ENCODE measurements at places on chromosomes 12 and 14.

DNA sequence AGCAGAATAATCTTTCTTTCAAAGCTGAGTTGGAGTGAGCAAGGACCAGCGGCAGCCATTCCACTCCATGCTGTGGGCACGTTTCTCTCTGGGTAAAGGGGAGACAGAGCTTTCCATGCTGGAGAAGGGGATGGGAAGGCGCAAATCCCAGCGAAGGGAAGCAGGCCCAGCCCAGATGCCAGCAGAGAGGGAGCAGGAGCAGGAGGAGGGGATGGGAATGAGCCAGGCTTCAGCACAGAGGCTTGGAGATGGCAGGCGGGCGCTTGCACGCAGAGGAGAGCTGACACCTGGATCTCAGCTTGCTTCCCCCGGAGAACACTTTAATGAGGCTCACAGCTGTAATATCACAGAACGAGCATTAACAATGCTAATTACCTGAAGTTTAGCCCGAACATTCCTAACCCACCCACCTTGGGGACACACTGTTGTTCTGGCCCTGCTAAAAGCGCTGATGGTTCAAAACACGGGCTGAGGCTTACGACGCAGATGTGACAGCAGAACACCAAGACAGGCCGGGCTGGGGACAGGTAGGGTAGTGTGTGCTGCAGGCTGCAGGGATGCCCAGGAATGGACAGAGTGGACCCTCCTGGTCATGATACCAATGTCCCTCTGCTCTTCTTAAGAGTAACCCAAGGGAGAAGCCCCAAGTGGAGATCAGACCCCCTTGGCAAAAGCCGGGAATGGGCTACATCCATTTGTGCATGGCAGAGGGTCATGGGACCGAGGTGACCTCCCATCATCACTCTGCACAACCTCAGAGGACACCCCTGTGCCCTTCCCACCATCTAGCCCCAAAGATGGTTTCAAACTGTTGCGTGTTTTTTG is 288.6 kb downstream of the DPF3 start:
- DNase-seq = no peak

GRCh38 chr12:104189915-104190555 is 25.5 kb upstream of the TXNRD1 start:
- DNase-seq = no peak

DNA sequence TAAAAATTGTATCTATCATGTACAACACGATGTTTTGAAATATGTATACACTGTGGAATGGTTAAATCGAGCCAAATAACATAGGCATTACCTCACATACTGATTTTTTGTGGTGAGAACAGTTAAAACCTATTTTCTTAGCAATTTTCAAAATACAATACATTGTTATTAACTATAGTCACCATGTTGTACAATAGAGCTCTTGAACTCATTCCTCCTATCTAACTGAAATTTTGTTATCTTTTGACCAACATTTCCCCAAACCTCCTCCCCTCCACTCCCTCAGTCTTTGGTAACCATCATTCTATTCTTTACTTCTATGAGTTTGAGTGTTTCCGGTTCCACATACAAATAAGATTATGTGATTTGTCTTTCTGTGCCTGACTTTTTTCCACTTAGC is 6.8 kb upstream of the SLC38A2 start:
- DNase-seq = no peak

DNA sequence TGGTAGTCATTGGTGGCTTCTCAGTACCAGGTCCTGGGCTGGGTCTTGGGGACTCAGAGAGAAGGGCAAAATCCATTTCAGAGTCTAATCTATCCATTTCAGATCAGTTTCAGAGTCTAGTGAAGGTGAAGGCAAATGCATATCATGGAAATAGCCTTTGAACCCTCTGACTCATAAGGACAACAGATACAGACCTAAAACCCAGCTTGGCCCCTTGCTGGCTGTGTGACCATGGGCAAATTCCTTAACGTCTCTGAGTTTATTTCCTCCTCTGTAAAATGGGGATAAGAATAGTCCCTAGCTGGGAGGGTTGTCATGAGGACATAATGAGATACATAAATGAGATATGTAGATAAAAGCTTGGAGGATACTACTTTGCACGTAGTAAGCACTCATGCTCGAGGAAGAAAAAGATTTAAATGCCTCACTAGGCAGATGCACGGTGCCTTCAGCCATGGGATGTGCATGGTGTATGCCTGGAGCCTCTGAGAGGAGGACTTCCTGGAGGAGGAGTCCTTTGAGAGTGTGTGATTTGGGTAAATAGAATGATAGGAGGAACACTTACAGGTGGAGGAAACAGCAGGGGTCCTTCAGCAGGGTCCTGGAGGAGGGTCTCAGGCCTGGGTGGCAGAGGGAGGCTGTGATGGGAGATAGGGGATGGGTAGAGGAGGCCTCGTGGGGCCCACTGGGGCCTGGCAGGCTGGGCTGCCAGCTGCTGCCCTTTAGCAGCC is 8.0 kb downstream of the DTX1 start:
- no peak for DNase-seq

DNA sequence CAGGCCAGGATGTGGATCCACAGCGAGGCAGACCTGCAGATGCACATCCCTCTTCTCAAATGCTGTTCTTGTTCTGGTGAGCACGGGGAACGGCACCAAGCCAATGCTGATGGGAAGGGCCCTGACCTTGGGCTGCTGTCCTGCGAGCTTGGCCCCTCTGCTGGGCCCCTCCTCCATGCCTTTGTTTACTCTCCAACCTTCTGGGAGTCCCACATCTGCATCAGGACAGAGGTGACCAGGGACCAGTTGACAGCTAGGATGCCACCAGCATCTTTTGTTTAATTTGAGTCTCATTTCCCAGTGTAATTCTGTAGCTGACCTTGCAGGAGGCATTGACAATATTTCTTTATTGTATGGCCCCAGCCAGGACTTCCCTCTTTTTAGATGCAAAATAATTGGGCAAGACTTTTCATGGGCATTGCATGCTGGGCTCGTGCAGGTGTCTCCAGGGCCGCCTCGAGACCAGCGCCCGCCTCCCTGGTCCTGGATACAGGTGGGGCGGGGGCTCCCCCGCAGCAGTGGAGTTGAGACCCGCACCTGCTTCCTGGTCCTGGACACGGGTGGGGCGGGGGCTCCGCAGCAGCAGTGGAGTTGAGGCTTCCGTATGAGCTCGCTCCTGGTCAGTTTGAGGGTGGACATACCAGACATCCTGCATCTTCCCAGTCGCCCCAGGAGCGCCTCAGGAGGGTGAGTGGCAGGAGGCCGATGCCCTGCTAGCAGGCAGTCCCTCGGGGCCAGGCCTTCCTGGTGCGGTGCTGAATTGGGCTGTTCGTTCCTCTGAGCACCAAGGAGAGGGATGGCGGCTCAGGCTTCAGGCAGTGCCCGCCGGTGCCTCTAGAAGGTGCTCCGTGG is 11.4 kb downstream of the PACS2 start:
- DNase-seq = no peak

DNA sequence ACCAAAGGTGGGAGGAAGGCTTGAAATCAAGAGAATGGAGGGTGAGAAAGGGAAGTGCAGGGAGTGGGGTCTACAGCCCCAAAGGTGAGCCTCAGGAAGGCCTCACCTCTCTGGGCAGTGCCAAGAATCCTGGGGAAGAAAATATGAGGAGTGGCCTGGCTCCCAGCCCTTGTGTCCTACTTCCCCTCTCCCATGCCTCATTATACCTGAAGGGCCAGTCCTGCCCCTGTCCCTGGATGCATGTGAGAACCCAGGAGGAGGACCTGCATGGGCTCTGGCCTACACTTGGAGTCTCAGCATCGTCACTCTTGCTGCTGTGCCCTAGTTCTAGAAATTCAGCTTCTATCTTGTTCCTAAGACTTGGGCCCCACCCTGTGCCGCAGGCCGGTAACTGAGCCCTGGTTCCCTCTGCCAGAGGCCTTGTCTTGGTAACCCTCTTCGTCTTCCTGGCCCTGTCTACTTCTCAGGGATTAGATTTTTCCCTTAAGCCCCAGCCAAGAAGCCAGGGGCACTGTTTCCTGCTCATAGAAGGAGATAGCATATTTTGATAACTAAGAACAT is 10.9 kb upstream of the MYH7 start:
- no peak for DNase-seq

GRCh38 chr12:26279091-26279490 is 83.7 kb downstream of the SSPN start:
- DNase-seq = no peak

GRCh38 chr12:77392467-77393088 is 327.2 kb upstream of the E2F7 start:
- DNase-seq = no peak

GRCh38 chr12:46657453-46658411 is 168.1 kb downstream of the SLC38A4 start:
- DNase-seq = no peak

DNA sequence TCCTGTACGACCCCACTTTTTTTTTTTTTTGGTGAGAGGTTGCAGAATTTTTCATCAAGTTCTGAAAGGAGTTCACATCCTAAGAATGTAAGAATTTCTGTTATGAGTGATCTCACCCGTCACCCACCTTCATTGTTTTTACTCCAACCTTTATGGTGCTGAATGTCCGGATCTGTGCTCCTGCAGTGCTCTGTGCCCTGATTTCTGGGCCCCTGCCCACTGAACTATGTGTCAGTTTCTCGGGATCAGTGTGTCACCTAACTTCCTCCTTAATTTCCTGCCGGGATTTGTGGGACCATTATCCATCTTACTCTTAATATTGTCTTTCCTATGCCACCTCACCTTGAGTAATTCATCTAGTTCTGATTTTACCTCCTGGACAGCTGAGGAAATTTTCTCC is 11.6 kb downstream of the RASSF8 start:
- no peak for DNase-seq

GRCh38 chr12:8038659-8039114 is 6.2 kb downstream of the FOXJ2 start:
- no peak for DNase-seq

DNA sequence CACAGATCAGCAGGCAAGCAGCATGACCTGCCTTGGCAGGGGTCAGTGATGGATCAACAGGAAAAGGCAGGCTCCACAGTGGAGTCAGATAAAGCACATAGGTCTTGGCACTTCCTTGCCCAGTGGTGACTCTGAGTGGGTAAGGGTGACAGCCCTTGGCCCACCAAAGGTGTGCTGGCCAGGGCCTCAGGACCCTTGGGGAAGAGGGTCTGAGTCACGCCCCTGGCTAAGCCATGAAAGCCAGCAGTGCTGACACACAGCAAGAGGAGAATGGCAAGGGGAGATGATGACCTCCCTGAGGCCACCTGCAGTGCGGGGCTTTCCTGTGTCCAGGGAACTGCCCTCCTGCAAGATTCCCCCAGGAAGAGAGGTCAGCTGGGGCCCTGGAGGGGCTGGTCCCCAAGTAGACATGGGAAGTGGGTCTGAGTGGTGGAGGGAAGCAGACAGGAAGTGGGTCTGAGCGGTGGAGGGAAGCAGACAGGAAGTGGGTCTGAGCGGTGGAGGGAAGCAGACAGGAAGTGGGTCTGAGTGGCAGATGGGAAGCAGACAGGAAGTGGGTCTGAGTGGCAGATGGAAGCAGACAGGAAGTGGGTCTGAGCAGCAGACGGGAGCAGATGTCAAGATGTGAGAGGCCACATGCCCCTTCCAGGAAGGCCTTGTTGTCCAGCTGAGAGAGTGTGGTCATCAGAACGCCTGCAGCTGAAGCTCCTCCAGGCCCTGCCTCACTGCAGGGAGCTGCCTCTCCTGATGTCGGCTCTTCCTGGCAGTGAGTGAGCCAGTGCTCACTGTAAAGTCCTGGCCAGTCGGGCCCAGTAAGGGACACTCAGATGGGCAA is 34.8 kb downstream of the DIO3 start:
- DNase-seq = peak; percentile 6

GRCh38 chr12:51923506-51924365 is 16.4 kb downstream of the ACVRL1 start:
- DNase-seq = peak; percentile 21

GRCh38 chr14:49637534-49638078 is 2.6 kb upstream of the DNAAF2 start:
- DNase-seq = no peak

DNA sequence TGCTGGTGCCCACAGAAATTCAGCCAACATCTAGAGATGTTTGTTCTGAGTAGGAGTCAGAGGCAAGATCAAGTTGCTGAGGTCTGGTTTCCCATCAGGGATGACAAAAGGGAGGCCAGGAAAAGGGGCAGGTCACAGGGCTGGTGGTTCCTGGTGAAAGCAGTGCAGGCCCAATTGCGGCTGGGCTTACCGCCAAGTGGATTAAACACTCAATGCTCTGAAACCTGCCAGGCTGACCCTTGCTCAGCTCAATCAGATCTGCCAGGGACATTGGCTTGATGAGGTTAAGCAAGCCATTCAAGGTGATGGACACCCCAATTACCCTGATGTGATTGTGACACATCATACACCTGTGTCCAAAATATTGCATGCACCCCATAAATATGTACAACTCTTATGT is 5.5 kb upstream of the OAS1 start:
- no peak for DNase-seq

DNA sequence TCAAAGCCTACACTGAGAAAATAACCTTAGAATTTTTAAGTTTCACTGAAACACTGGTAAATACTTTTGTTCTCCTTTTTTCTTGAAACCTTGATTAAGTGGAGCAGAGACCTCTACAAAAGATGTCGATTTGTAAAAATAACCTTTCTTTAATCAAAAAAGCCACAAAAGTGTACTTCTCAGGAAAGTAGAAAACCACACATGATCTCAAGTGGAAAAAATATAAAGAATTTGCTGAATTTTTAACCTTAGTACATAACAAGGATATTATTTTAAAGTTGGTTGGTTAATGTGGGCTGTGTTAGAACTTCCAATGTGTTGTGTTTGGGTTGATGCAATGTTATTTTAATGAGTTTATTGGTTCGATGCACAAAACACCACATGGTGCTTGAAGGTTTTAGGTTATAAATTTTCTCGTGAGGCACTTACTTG is 8.6 kb downstream of the LGR5 start:
- no peak for DNase-seq

DNA sequence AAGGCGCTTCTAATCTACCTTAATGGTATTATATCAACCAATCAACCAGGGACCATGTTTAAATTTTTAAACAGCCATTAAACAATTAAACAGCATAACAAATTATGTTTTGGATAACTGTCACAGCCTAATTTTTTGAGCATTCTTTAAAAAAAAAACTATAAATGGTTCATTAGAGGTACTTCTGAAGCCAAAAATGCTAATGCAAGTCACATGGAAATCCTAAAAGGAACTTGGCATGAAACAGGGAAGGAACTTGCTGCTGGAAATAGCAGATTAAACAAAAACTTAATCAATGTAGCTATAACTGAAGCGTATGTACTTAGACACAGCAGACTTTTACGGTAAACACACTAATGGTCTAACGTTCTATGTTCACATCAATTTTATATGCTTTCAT is 190.2 kb upstream of the BTG1 start:
- no peak for DNase-seq

DNA sequence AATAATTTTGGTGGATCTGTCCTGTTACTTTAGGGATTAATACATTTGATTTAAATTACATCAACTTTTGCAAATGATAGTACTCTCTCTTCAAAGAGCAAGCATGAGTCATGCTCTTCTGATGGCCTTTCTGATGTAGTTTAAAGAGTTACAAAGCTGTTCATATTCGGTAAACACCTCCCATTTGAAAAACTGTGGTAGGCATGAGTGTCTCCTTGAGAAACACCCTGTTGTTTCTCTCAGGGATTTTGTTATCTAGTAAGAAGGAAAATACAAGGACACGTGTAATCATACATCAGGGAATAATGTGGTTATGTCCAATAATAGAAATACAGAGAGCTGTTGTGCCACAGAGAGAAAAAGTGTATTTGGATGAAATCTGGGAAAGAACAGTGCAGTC is 53.3 kb upstream of the E2F7 start:
- DNase-seq = no peak

- DNase-seq = no peak
These were observed 27.8 kb downstream of the NOC4L start for GRCh38 chr12:132171968-132172521.

Measured in stimulated activated CD4-positive, alpha-beta T cell treated with anti-CD3 and anti-CD28 coated beads, TNF-alpha, amount 100 ng/mL, for 1 hour (primary cell).